ENCODE measurements at places on chromosomes 13 and 19. TPM values are rescaled to one million over a fixed set of nuclear protein-coding genes. Genes with fewer than 3 reads are reported as not detected.

DNA sequence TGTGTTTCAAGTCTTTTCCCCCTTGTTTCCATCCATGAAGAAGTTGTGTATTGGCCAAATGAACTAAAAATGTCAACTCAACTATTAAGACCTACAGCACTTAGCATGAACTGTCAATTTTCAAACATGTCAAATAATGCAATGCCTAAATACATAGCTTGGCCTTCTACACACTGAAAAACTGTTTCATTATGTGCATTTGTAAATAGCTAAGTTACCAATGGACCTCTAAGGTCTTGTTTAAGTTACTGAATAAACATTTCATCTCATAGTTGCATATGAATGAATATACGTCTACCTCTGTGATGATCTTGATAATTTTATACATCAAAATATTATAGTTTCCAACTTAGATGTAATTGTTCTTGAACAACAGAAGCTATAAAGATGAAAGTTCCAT lies 744.5 kb downstream of the EFNB2 start:
- no peak for DNase-seq

TGDS gene
- polyA plus RNA-seq: 18.2 TPM

ETHE1 gene
- polyA plus RNA-seq: 22.2 TPM

GPR183 gene
- 2.6 TPM for polyA plus RNA-seq

ZNF737 gene
- polyA plus RNA-seq: 19.1 TPM

DNA sequence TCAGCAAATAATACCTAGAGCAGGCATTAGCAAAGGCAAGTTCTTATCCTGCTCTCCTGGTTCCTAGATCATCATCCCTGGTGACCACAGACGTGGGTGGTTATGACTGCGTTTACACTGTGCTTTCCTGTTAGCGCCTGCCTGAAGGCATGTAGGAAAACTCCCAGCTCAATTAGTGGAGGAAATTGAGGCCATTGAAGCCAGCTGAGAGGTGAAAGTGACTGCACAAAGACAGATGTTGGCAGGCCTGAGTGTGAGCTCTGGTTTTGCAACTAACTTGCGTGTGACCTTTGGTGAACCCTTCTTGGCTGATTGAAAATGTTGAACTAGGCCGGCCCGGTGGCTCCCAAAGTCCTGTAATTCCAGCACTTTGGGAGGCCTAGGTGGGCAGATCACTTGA lies 17.5 kb upstream of the NWD1 start:
- DNase-seq: no peak

PSG3 gene
- 0.31 TPM for polyA plus RNA-seq

GET3 gene
- 94.6 TPM for polyA plus RNA-seq

- DNase-seq: no peak
Measured at GRCh38 chr13:41004875-41005693, 14.0 kb downstream of the ELF1 start.

GRCh38 chr19:3586127-3586626 lies 899 bp downstream of the GIPC3 start:
- no peak for DNase-seq

LILRB2 gene
- polyA plus RNA-seq: 1.5 TPM

- no peak for DNase-seq
Measured at GRCh38 chr13:51202477-51203046, 19.6 kb upstream of the FAM124A start.

DNA sequence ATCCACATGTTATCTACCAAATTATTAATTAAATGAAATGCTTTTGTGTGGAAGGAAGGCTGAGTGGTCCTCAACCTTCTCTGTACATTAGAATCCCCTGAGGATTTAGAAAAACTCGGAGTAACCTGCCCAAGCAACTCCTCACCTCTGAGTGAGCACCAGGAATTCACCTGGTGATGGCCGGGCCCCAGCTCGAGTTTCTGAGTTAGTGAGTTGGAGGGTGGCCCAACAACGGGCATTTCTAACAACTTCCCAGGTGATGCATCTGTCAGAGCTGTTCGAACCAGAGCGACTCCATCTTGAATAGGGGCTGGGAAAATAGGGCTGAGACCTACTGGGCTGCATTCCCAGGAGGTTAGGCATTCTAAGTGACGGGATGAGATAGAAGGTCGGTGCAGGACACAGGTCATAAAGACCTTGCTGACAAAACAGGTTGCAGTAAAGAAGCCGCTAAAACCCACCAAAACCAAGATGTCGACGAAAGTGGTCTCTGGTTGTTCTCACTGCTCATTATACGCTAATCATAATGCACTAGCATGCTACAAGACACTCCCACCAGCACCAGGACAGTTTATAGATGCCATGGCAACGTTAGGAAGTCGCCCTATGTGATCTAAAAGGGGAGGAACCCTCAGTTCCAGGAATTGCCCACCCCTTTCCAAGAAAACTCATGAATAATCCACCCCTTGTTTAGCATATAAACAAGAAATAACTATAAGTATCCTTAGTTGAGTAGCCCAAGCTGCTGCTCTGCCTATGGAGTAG lies 44.2 kb upstream of the SHISA2 start:
- DNase-seq: no peak

ENOX1 gene
- 12.2 TPM for polyA plus RNA-seq

DNA sequence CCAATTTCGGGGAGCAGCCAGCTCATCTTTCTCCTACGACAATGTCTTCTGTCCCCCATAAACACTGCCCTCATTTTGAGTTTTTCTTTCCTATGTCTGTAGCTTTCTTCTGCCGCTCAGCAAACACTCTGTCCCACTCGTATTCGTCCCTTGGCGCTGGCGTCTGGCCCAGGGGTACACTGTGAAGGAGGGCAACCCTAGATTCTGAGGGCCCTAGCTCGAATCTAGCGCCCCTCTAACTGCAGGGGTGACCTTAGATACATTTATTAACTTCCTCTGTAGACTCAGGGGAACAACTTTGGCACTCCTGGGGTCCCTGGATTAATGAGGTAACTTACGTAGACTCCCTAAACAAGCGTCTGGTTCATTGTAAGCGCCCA lies 677 bp upstream of the LRCH1 start:
- DNase-seq: no peak

DNA sequence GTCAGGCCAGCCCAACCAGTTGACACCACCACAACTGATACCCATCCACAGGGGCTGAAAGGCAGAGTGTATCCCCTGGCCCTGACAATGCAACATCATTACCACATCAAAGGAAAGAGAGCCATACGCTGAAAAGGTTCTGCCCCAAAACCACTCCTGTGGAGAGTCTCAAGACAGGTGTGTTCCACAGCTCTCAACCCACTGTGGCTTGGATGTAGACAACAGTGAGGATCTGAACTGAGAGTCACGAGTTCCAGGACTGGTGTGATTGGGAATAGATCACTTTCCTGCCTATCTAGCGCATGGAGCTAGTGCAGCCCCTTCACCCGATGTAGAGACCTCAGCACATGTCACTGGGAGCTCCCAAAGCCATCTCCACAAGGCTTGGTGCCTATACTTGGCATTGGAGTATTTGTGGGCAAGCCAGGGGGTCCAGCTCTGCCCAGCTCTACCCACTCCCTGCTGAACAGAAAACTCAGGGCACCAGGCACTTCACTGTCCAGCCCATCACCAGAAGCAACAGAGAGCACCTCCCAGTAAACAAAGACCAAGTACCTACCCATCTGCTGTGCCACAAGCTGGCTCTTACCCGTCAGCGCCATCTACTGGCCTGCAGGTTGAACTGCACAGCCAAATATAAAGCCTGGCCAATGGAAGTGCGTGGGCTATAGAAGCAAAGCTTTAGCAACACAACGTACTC lies 579.5 kb downstream of the UQCRFS1 start:
- DNase-seq: peak; percentile 8

DNA sequence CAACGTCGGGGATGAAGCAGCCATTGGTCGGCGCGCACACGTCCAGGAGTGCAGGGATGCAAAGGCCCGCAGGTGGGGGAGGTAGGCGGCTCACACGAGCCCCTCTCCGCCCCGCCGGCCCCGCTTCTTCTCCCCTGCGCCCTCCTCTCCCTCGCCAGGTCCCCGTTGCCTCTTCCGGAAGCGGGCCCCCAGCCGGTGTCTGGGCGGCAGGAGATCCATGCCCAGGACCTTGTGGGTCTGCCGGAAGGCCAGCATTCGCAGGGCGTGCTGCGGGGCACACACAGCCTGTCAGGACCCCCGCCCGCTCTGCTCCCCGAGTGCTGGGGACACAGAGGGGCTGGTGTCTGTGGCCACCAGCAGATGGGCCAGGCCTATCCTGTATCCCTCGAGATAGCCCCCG lies 19.7 kb upstream of the MATK start:
- no peak for DNase-seq

DNA sequence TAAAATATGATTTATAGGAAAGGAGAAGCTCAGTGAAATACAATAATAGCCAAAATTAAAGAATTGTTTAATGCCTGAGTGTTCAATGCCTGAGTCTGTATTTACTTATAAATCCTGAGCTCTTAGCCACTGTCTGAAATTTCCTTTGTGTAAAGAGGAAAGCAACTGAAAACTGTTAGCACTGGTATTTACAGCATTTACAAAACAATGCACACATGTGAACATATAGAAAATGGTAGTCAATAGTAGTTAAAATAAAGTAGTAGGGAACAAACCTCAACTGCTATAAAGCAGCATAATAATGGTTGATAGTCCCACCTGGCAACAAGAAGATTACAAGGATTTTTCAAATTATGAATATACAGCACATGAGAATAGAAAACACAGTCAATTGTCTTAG lies 1137.1 kb upstream of the ATXN8OS start:
- no peak for DNase-seq

CCL25 gene
- 0.29 TPM for polyA plus RNA-seq

TNFRSF19 gene
- polyA plus RNA-seq: 28.8 TPM

ZNF57 gene
- polyA plus RNA-seq: 9.2 TPM

DNA sequence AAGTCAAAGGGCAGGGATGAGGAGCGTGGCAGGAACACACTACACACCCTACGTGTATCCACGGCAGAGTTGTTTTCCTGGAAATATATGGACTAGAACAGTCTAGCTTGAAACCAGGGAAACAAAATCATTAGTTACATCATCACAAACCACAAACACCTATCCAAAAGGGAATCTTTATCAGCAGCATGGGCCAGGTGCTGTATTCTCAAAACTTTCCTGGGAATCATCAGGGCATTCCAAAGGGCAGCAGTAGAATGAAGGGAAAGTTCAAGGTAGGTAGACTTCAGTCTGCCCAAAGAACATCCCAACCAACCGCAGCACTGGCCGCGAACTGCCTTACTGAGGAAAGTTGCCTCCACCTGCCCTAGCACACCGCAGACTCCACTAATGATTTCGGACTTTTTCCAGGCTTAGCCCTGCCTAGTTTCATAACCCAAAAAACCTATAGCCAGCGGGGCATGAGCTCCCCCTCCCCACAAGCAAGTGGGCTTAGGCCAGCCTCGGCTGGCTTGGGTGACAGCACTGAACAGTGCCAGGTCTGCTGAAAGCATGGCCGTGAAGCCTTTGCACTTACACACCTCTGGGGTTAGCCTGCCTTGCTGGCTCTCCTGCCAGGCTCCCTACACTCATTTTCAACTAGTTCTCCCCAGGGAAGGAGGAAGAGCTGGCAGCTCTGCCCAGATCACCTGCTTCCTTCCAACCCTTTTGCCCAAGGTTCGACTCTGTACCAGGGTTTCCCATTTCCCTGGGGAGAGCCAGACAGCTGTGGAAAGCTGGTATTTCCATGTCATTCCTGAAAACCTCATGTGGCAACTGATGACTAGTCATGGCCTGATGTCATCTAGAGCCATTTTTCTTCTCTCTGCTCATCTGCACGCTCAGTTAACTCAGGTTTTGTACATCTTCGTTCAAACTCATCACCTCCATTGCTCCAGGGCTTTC lies 77.3 kb upstream of the UBAC2 start:
- DNase-seq: no peak

PPP5C gene
- 109 TPM for polyA plus RNA-seq

HMG20B gene
- 57.9 TPM for polyA plus RNA-seq

- no peak for DNase-seq
Measured at GRCh38 chr13:91347996-91348905, 764 bp downstream of the MIR17HG start.

- no peak for DNase-seq
Measured at GRCh38 chr13:95180513-95181245, 120.6 kb downstream of the ABCC4 start.

PRTN3 gene
- polyA plus RNA-seq: 2.0 TPM

EFNB2 gene
- 135 TPM for polyA plus RNA-seq

GRCh38 chr13:99085139-99085807 lies 107.4 kb upstream of the DOCK9 start:
- DNase-seq: no peak

- DNase-seq: no peak
Measured at GRCh38 chr19:19554074-19555023, 16.3 kb downstream of the CILP2 start.

DNA sequence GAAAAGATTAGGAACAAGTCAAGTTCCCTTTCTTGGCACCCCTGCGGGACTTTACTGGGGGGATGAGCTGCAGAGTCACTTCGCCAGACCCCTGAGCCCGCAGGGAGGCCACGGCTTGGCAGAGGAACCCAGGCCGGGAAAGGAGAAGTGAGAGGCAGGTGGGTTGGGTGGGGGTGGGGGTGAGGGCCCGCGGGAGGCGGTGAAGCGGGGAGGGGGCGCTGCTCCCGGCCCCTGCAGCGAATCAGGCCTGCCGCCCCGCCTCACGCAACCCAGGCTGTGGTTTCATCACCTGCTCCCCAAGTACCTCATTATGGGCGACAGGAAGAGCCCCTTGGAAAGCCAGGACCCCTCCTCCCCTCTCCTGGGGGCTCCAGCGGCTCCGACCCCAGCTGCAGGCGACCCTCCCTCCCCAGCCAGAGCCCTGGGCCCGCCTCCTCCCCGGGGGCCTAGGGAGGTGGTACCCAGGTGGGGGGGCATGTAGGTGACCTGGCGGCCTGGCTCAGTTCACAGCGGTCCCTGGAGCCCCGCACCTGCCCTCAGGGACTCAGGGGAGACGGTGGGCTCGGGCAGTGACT lies 9.5 kb downstream of the MEF2B start:
- DNase-seq: no peak

GRCh38 chr13:110062077-110062776 lies 244.7 kb downstream of the COL4A1 start:
- no peak for DNase-seq

FGF14 gene
- 1.5 TPM for polyA plus RNA-seq

DNA sequence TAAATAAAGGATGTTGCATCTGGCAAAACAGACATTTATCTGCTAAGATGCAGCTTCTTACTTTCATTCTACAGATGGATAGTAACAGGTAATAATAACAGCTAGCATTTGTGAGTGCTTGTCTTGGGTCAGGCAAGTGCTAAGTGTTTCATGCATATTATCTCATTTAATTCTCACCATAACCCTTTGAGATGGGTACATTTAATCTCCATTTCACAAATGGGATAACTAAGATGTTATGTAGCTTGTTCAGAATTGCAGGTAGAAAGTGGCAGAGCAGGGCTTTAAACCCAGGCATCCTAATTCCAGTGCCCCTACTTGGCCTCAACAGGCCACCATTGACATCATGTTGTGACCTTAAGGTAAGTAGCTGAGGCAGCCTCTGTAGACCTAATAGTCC lies 69.8 kb downstream of the LMO7 start:
- DNase-seq: no peak

- DNase-seq: no peak
Measured at GRCh38 chr13:111919849-111920248, 147.1 kb upstream of the SOX1 start.

DNA sequence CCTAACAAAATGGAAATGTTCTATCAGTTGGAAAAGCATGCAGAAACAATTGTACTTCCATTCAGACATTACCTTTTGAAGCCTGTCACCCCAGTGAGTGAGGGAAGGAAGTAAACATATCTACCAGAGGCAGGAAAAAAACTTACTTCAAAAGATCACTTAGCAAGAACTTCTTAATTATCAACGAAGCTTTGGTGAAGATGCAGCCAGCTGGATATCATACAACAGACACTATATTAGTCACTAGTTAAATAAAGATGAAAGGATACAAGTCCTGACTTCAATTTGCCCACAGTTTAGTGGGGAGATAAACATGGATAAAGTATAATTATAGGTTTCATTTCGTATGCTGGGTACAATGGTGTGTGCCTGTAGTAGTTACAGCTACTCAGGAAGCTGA lies 148.8 kb downstream of the TNFRSF19 start:
- DNase-seq: no peak

GRCh38 chr13:77774181-77774580 lies 76.7 kb downstream of the SLAIN1 start:
- no peak for DNase-seq

Measured in left renal pelvis (tissue), 4 donors.